ENCODE measurements at places on chromosomes 12 and 14. TPM values are rescaled to one million over a fixed set of nuclear protein-coding genes. Genes with fewer than 3 reads are reported as not detected.

DNA sequence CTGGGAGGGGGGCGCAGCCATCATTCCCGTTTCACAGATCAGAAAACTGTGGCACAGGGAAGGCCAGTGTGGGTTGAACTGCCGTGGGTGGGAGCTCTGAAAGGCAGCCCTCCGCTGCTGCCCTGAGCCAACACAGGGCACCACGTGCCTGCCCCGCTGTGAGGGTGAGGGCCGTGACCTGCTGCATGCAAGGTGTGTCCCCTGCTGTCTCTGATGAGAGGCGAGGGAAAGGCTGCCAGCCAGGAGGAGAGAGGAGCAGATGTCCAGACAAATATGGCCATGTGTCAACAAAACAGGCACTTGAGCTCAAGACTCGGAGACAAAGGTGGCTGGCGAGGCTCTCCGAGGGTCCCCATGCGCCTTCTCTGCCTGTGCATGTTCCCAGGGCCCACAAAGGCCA is 108.8 kb downstream of the RBM19 start:
- H3K36me3 ChIP-seq: no peaks in the 10 kb centered on the region
- H3K4me3 ChIP-seq: no peak overlapping the region
- no peak for DNase-seq
- H3K27me3 ChIP-seq: no peaks in the 10 kb centered on the region

DNA sequence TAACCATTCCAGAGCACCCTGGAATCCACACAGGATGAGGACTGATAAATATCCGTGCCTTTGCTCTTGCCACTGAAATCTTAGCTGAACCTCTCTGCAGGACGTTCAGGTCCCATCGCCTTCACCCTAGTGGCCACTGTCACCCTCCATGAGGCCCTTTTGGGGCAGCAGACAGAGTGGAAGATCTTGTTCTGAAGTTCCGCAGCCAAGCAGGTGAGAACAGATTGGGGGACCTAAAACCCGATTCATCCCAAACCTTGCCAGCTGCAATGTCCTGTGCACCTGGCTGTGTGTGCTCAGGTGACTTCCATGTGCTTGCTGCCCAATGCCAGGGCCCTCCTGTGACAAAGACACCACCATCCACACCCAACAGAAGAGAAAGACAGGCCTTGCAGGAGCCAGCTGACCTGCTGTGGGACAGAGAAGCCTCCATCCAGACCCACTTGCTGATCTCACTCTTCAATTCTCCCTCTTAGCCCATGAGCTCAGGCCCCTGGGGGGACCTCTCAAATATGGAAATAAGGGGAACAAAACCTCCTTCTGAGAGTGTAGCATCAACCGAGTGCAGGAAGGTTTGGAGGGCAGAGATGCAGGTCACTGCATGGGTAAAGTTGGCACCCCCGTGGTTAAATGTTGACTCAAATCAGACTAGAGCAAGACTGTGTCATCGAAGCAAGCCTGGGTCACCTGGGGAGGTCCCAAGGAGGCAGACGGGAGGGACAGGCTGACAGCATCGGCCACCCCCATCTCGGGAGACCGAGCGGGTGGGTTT is 308.7 kb upstream of the DIO3 start:
- H3K36me3 ChIP-seq: no peaks in the 10 kb centered on the region
- peaks cover 3% of the 10 kb centered on the region for H3K27me3 ChIP-seq
- H3K27ac ChIP-seq: no peak overlapping the region
- H3K4me3 ChIP-seq: no peak overlapping the region

DNA sequence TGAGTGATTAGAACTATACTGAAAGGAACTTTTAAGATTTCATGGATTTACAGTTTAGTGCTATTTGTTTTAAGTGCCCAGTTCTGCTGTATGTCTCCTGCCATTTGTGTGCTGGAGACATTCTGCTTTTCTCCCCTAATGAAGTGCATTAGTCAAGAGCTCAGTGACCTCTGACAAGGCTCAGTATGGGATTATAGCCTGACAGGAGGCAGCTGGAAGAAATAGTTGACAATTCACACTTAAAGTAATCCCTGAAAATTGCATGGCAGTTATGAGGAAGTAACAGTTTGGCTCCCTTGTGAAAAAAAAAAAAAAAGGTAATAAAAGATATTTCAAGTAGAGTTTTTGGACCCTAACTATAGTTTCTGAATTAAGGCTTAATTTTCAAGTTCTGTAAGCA is 70.3 kb downstream of the ALX1 start:
- no peak overlapping the region for H3K27ac ChIP-seq
- H3K4me3 ChIP-seq: no peak overlapping the region
- H3K27me3 ChIP-seq: no peaks in the 10 kb centered on the region
- H3K36me3 ChIP-seq: no peaks in the 10 kb centered on the region
- H3K4me1 ChIP-seq: no peaks in the 10 kb centered on the region

DNA sequence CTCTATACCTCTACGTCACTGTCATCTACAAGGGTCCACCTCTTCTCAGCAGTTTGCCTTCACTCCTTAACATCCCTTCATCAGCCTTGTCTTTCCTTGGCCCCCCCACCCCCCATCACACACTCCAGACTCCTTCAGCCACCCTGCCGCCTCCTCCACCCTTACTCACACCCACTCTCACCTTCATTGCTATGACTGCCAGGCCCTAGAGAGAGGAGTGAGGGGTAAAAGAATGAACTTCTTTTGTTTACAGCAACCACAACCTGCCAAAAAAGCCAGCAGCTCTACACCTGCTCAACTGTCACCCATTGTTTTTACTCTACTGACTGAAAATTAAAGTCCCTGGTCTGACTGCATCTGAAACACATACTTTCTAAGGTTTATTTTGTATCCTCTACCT is 112.8 kb downstream of the DUSP6 start:
- peaks cover 50% of the 10 kb centered on the region for H3K36me3 ChIP-seq
- no peak for DNase-seq
- H3K27ac ChIP-seq: peak overlapping the region; percentile 26
- H3K4me3 ChIP-seq: no peak overlapping the region
- peaks cover 84% of the 10 kb centered on the region for H3K4me1 ChIP-seq
- no peaks in the 10 kb centered on the region for H3K27me3 ChIP-seq

DNA sequence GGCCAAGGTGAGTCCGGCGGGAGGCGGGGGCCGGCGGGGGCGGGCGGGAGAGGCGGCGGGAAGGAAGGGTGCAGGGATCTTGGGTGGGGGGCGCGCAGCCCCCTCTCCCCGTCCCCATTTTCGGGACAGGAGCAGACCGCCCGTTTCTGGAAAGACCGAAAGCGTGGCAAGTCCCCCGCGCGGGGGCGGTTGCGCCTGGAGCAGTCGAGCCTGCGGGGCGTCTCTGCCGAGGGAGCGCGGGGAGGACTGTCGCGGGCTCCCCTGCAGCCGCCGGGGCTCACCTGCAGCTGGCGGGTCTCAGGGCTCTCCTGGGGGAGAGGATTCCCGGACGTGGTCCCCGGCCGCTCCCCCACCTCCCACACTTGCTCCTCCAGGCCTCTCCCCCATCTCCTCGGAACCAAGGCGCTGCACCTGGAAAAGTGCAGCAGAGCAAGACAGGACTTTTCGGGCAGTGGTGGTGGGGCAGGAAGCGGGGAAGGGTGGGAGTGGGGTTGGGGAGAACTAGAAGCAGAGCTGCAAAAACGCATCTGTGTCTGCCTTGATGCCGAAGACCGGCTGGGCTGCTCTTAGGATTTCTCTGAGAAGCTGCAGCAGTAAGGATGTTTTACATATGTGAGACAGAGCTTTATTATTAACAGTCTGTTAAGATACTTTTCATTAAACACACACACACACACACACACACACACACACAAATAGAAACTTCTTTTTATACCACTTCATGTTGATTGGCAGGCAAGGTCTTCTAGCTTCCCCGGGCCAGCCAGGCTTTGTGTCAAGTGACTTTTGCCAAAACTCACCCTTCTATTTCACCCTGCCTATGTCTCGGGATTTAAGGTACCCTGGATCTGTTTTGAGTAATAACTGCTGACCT is 677 bp downstream of the C12orf75 start:
- peak; percentile 64 for DNase-seq
- H3K4me3 ChIP-seq: peak overlapping the region; percentile 91
- H3K4me1 ChIP-seq: peaks cover 77% of the 10 kb centered on the region
- peak overlapping the region; percentile 91 for H3K27ac ChIP-seq
- no peaks in the 10 kb centered on the region for H3K27me3 ChIP-seq

- H3K36me3 ChIP-seq: peaks cover 52% of the 10 kb centered on the region
- DNase-seq: no peak
- no peaks in the 10 kb centered on the region for H3K27me3 ChIP-seq
- peaks cover 2% of the 10 kb centered on the region for H3K4me1 ChIP-seq
Observed at GRCh38 chr14:74826574-74826973, 49.4 kb downstream of the PROX2 start.

DNA sequence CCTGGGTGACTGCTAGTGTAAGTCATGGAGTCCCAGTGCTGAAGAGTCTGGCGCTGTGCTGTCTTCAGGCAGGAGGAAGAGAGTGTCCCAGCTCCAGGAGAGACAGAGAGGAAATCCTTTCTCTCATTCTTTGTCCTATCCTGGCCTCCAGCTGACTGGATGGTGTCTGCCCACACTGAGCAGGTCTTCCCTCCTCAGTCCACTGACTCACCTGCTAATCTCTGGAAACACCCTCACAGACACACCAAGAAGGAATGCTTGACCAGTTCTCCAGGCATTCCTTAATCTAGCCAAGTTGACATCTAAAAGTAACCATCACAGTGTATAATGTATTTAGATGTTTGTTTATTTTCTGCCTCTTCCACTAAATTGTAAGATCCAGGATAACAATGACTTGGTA is 53.9 kb downstream of the EMP1 start:
- H3K27me3 ChIP-seq: peaks cover 25% of the 10 kb centered on the region
- H3K36me3 ChIP-seq: no peaks in the 10 kb centered on the region
- no peak overlapping the region for H3K27ac ChIP-seq
- DNase-seq: no peak
- H3K4me1 ChIP-seq: no peaks in the 10 kb centered on the region
- no peak overlapping the region for H3K4me3 ChIP-seq

DNA sequence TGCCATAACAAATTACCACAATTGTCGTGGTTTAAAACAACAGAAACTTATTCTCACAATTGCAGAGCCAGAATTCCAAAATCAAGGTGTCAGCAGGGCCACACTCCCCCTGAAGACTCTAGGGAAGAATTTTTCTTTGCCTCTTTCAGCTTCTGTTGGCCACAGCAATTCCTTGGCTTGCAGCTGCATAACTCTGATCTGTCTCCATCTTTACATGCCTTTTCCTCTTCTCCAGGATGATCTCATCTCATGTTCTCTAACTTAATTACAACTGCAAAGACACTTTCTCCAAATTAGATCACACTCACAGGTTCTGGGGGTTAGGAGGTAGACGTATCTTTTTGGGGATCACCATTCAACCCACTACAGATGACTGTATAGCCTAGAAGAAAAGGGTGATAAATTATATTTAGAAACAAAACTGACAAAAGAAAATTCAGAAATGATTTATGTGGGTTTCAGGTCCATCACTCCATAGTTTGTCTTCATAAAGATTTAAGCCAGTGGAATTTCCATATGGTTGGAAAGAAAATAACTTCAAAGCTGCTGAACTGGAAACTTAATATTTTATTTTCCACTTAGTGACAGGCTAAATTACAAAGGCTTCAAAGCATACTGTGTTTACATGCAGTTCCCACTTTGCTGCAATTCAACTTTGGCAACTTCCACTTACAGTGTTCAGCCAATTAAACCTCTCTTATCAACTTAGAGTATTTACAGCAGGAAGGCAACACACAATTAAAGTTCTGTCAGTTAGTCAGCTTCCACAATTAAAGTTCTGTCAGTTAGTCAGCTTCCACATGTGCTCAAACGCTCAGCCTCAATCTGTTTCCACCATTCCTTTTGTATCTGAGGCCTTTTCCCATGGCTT is 213.3 kb downstream of the EPS8 start:
- no peak for DNase-seq
- no peak overlapping the region for H3K27ac ChIP-seq
- peaks cover 21% of the 10 kb centered on the region for H3K36me3 ChIP-seq

- H3K36me3 ChIP-seq: no peaks in the 10 kb centered on the region
- H3K4me1 ChIP-seq: no peaks in the 10 kb centered on the region
- H3K27me3 ChIP-seq: no peaks in the 10 kb centered on the region
- no peak overlapping the region for H3K27ac ChIP-seq
- H3K4me3 ChIP-seq: no peak overlapping the region
- DNase-seq: no peak
Observed at GRCh38 chr12:78181544-78182162, 351.0 kb downstream of the NAV3 start.

- peaks cover 14% of the 10 kb centered on the region for H3K27me3 ChIP-seq
- H3K36me3 ChIP-seq: no peaks in the 10 kb centered on the region
- no peak overlapping the region for H3K27ac ChIP-seq
- no peaks in the 10 kb centered on the region for H3K4me1 ChIP-seq
- DNase-seq: no peak
Observed at GRCh38 chr12:46299851-46300250, 31.0 kb upstream of the SLC38A1 start.

GRCh38 chr14:58109744-58110143 is 42.3 kb downstream of the ARMH4 start:
- no peaks in the 10 kb centered on the region for H3K36me3 ChIP-seq
- no peak overlapping the region for H3K27ac ChIP-seq
- DNase-seq: no peak
- no peaks in the 10 kb centered on the region for H3K4me1 ChIP-seq
- H3K4me3 ChIP-seq: no peak overlapping the region

DNA sequence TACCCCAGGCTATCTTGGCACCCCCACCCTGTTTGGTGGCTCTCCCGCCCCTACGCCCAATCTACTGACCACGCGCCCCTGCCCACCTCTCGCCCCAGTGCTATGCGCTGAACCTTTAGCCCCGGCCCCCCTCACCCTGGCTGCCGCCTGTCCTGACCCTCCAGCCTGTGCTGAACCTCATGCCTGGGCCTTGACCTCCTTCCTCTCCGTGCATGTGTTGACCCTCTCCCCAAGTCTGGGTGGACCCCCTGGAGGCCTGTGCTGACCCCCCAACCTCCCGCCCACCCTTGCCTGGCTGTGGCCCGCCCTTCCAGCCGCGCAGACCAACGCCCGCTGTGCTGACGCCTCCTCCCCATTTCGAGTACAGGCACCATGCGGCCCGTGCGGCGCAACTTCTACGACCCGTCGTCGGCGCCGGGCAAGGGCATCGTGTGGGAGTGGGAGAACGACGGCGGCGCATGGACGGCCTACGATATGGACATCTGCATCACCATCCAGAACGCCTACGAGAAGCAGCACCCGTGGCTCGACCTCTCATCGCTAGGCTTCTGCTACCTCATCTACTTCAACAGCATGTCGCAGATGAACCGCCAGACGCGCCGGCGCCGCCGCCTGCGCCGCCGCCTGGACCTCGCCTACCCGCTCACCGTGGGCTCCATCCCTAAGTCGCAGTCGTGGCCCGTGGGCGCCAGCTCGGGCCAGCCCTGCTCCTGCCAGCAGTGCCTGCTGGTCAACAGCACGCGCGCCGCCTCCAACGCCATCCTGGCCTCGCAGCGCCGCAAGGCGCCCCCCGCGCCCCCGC is 20.7 kb downstream of the DTX1 start:
- peaks cover 3% of the 10 kb centered on the region for H3K27me3 ChIP-seq
- H3K36me3 ChIP-seq: no peaks in the 10 kb centered on the region
- H3K4me1 ChIP-seq: peaks cover 13% of the 10 kb centered on the region
- no peak overlapping the region for H3K27ac ChIP-seq
- no peak for DNase-seq

Gene SRRM4
- total RNA-seq: not detected

Gene SERPINA5
- total RNA-seq: not detected

Gene DPPA3
- total RNA-seq: not detected

Gene GUCY2C
- not detected for total RNA-seq

Gene SPX
- total RNA-seq: not detected

Gene TAS2R9
- total RNA-seq: not detected
